Brain (organoid and tissue), 16 donors: ENCODE measurements at places on chromosomes 5 and 9. TPM values are rescaled to one million over a fixed set of nuclear protein-coding genes. Genes with fewer than 3 reads are reported as not detected.
A peak's percentile ranks its signal among the peaks of the same experiment; 100 is the strongest.

GRCh38 chr9:38289236-38289865 lies 103.2 kb upstream of the ALDH1B1 start:
- no peak for DNase-seq

FIBCD1 gene
- polyA plus RNA-seq, result 0.78 TPM

DNA sequence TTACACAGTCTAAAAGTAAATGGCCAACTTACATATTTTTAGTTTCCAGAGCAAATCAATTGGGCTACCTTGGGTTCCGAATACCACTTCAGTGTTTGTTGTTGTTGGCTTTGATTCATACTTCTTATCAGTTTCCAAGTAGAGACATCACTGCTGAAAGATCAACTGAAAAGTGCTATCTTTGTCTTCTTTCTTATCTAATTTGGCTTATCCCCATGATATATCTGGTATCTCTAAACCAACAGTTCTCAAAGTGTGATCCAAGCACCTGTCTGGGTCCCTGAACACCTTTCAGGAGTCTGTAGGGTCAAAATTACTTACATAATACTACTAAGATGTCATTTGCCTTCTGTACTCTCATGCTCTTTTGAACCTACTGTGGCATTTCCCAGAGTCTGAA lies 200.0 kb downstream of the PARP8 start:
- DNase-seq, result no peak

GRCh38 chr9:122370869-122371755 lies at the start of gene PTGS1:
TSS of gene PTGS1 (plus strand) at chr9:122371024. CDS start at chr9:122371085, 61 bp downstream.
- peak; percentile 12 for DNase-seq

GRCh38 chr5:53537711-53538110 lies 22.7 kb upstream of the NDUFS4 start:
- DNase-seq, result no peak

GRCh38 chr5:11013793-11014192 lies 252.8 kb upstream of the DAP start:
- no peak for DNase-seq

DNA sequence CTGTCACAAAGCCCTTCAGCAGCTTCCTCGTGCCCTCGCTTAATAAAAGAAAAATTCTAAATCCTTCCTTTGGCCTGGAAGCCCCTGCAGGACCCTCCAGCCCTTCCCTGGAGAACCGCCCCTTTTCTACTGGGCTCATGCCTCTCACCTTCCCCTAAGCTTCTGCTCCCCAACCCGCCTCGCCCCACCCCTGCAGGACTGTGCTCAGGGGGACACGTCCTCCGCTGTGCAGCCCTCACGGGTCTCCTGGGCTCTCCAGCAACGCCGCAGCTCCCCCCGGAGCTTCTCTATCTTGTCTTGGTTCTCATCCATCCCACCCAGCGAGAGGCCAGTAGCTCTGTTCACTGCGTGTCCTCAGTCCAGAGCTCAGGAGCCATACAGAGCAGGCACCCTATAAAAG lies 65.6 kb upstream of the SARDH start:
- DNase-seq, result no peak

DNA sequence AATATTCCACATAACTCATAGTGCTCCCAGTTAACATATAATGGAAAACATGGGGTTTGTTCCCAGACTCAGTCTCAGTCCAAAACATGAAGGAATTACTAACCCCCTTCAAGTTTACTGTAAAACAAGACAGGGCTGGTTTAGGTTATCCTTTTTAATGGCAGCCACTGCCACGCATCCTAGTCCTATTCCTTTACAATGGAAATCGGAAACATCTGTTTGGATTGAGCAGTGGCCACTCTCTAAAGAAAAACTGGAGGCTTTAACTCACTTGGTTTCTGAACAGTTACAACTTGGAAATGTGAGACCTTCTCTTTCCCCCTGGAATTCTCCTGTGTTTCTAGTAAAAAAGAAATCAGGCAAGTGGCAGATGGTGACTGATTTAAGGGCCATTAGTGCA lies 609.9 kb upstream of the ACO1 start:
- peak; percentile 34 for DNase-seq

SCGB3A2 gene
- not detected for polyA plus RNA-seq

- DNase-seq, result no peak
Measured at GRCh38 chr5:91956738-91957137, 573.6 kb upstream of the ARRDC3 start.

COL23A1 gene
- polyA plus RNA-seq, result 0.80 TPM

- DNase-seq, result peak; percentile 85
Measured at GRCh38 chr5:53932351-53932750, 371.9 kb downstream of the NDUFS4 start.

DNA sequence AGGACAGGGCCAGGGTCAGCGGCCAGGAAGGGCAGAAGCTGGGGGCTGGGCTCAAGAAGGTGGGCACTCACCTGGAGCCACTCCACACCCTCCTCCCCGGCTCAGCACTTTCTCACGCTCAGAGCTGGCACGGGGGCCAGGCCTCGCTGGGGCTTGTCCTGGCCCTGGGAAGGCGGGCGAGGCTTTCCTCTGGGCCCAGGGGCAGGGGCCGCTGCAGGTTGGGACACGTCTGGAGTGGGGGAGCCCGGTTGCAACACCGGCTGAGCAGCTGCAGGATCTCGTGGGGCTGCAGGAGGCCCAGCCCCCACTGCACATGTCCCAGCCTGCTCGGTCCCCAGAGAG lies 38.9 kb upstream of the EGFL7 start:
- no peak for DNase-seq

DNA sequence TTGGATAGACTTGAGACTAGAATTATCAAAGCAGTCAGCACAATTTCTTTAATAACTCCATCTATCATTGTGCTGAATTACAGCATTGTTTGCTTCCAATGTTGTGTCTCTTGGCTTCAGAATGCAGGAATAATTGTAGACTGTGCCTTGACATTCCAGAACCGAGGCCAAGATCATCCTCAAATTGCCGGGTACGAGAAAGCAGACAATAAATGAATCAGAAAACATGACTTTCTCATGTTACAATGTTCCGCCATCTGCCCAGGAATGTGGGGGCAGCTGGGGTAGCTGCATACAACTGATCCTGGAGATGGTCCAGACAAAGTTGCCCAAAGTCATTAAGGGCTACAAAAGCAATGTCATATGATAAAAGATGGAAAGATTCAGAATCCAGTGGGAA lies 206.2 kb upstream of the SGCD start:
- DNase-seq, result peak; percentile 60
